Activated T-helper 9 cell treated with anti-CD3 and anti-CD28 coated beads, Interleukin-2, amount 50 U/mL, for 16 hours (primary cell): ENCODE measurements at places on chromosomes 12 and 14.

DNA sequence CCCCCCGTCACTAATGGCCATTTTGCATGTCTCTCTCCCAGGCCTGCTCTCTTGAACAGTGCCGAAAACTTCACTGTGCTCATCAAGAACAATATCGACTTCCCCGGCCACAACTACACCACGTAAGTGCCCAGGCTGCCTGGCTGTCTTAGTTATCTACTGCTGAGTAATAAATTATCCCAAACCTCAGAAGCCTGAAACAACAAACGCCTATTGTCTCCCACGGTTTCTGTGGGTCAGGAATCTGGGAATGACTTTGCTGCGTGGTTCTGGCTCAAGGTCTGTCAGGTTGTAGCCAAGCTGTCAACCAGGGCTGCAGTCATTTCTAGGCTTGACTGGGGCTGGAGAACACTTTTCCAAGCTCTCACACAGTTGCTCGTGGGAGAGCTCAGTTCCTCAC is 32.6 kb downstream of the P2RX7 start:
- no peak for DNase-seq

GRCh38 chr14:95098984-95099599 is 58.2 kb downstream of the DICER1 start:
- no peak for DNase-seq

- no peak for DNase-seq
These were observed 427.5 kb upstream of the MGAT4C start for GRCh38 chr12:86683568-86684304.

GRCh38 chr12:125122668-125123067 is 57.4 kb downstream of the AACS start:
- no peak for DNase-seq

DNA sequence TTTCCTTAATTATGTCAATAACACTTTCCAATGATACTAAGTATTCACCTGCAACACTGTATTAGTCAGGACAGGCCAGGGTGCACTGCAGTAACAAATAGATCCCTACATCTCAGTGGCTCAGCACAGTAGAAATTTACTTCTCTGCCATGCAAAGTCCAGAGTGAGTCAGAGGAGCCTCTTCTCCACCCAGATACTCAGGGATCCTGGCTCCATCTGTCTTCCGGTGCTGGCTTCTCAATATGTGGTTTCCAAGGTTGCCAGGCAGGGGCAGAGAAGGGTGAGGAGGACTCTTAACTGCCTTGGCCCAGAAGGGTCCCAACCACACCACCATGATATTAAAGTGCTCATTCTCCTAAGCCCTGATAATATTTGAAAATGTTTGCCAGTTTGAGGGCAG is 47.8 kb downstream of the ADGRD1 start:
- DNase-seq = no peak

- no peak for DNase-seq
These were observed 7.7 kb upstream of the BCL7A start for GRCh38 chr12:122013791-122014590.

DNA sequence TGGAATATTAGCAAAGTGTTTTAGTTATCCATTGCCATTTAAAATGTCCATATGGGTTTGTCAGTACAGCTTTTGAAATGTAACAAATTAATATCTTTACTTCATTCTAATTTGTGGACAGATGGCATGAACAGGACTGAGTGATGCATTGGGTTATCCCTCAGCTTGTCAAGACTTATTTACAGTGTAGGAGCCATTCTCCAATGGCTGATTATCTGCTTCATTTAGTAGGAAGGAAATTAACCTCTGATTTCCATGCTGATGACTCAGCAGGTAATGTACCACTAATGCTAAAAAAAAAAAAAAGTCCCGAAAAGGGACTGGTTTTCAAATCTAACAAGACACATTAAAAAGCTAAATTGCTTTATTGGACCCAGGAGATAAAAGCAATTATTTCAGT is 1149.0 kb upstream of the USP15 start:
- DNase-seq = no peak

- DNase-seq = no peak
These were observed 259.6 kb downstream of the CCER1 start for GRCh38 chr12:90695415-90695814.

DNA sequence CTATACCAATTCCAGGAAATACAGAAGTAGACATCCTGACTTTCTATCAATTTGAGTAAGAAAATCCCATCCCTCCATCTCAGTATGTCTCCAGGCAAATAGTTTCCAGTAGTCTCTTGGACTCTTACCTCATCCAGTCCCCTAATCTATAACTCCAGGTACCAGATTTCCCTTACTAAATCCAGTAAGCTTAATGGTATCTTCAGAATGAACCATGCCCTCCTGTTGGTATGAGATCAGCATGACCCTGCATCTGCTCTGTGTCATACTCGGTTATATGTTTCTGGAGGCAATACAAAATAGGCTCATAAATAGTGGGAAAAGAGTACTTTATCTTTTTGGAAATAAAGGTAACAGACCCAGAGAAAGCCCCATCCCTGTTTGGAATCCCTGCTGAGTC is 18.4 kb downstream of the PIGH start:
- no peak for DNase-seq

DNA sequence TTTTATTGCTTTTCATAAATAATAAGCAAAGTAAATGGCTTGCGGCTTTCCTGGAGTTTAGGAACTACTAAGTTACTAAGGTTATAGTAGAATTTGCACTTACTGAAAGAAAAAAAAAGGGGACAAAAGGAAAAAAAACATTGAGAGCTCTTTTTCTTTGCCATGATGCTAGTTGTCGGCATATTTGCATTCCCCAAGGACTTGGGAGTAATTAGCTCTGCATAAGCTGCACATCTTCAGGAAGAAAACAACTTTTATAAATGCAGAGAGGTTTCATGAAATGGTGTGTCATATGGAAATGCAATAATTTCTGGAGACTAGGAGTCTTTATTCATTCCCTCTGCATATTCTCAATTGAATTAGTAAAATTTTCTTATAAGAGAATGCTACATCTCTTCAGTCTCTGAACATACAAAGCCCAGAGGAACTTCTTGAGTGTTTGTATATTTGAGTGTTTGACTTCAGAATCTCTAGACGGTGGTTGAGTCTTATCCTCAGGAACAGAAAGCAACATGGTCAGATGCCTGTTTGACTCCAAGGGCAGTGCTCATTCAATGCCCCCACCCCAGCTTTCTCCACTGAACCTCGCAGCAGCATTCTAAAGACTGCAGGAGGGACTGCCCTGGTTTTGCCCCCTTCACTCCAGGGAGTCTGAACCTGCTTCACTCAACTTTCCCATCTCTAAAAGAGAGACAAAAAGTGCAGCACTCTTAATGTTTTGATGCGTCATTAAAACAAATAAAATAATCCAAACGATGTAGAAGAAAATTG is 158.9 kb upstream of the EEA1 start:
- DNase-seq = no peak

GRCh38 chr12:4450551-4451112 is 5.0 kb upstream of the FGF6 start:
- no peak for DNase-seq

DNA sequence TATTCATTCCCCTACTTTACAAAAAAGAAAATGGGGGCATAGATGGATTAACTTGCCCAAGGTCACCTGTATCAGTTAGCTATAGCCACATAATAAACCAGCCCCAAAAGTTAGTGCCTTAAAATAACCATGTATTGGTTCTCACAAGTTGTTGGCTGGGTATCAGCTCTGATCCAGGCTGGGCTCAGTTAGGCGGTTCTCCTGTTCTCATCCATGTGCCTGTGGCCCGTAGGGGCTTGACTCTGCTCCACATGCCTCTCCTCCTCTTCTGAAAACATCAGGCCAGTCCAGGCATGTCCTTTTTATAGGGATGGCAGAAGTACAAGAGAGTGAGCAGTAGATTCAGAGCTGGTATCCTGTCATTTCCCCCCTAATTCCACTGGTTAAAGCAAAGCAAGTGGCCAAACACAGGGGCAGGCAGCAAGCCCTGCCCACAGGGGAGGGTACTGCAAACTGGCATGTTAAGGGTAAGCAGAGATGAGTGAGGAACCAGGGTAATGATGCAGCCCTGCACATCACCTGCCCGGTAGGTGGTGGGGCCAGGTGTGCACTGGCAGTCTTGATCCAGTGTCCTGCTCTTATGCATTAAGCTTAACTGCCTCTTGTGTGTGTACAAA is 47.9 kb upstream of the TUNAR start:
- DNase-seq = no peak

DNA sequence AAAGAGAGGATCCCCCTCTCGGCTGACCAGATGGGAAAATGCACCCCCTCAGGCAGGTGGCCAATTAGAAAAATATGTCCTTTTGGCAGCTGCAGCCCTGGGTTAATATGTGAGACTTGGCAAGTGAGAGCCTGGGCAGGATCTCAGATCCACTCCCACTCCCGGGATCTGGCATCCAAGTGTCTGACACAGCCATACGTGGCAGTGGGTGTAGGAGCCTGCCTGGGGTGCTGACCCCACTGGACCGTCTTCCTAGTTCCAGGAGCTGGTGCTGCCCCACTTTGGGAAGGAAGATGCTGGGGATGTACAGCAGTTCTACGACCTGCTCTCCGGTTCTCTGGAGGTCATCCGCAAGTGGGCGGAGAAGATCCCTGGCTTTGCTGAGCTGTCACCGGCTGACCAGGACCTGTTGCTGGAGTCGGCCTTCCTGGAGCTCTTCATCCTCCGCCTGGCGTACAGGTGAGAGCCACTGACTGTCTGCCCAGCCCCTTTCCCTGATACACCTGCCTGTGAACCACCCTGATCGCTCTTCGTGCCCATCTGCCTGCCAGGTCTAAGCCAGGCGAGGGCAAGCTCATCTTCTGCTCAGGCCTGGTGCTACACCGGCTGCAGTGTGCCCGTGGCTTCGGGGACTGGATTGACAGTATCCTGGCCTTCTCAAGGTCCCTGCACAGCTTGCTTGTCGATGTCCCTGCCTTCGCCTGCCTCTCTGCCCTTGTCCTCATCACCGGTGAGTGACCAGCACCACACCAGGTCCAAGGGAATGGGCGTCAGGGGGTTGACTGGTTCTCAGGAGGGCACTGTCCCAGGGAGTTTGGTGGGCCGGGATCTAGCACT is 5.8 kb downstream of the NR4A1 start:
- no peak for DNase-seq

GRCh38 chr14:70061108-70061507 is 127.6 kb downstream of the SLC8A3 start:
- DNase-seq = no peak

DNA sequence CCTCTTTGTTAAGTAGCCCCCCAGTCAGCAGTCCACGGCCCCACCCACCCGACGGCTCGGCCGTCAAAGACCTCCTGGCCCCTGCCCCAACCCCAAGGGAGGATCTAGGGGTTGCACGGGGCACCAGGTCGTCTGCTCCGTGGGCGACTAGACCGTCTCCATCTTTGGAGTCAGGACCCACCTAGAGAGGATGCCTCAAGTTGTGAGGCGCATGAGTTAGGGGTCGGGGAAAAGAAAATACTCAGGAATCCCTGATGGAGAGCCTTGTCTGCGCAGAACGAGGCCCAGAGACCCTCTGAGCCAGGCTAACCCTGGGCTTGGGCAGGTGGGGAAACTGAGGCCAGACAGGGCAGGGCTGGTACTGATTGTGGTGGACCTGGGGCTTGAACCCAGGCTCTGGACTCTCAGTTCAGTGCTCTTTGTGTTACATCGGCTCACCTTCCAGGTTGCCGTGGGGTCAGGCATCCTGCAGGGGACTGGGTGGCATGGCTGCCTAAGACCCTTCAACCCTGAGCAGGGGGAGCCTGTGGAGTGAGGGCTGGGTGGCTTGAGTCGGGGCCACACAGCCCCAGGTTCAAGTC is 839 bp downstream of the OTUB2 start:
- DNase-seq = no peak

GRCh38 chr12:4366090-4366489 is 13.4 kb downstream of the FGF23 start:
- DNase-seq = no peak

DNA sequence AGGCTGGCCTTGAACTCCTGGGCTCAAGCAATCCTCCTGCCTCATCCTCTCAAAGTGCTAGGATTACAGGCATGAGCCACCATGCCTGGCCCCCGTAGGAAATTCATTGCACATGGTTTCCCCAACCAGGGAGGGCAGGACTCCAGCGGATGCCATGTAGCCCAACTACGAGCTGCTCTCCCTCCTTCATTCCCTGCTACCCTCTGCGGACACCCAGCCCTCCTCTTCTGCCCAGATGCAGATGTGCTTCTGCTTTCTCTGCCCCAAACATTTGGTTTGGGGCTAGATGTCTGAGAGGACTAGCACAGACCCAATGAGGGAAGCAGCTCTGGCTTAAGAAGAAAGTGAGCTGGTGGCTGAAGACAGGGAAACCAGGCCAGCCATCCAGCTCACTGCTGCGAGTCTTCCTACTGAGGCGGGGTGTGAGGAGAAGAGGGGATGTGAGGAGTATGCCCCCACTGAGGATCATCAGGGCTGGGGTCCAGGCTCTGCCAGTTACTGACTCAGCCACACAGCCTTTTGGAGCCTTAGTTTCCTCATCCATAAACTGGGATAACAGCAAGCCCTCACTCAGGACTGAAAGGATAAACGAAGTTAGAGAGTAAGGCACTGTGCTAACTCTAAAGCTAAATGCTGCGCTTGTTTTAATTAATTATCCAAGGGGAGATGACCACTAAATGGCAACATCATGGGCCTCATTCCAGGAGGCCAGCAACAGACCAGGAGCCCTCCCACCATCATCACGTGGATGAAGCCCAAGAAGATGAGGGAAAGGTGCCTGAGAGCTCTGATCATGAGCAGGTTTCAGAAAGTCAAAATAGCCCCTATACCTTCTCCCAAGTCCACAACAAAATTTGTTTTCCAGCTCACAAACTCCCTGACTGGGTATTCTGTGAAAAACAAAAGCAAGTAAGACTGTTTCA is 10.9 kb downstream of the CTDSP2 start:
- no peak for DNase-seq

DNA sequence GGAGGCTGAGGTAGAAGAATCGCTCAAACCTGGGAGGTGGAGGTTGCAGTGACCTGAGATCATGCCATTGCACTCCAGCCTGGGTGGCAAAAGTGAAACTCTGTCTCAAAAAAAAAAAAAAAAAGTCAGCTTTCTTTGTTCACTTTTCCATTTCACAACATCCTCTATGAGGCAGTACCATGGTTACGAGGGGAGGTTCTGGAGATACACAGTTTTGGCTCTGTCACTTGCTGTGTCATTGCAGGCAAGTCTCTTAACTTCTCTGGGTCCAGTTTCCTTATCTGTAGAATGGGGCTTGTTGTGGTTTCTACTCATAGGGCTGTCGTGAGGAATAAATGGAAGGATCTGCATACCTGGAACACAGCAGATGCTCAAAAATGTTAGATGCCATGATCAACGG is 75.6 kb upstream of the SLC24A4 start:
- DNase-seq = no peak

DNA sequence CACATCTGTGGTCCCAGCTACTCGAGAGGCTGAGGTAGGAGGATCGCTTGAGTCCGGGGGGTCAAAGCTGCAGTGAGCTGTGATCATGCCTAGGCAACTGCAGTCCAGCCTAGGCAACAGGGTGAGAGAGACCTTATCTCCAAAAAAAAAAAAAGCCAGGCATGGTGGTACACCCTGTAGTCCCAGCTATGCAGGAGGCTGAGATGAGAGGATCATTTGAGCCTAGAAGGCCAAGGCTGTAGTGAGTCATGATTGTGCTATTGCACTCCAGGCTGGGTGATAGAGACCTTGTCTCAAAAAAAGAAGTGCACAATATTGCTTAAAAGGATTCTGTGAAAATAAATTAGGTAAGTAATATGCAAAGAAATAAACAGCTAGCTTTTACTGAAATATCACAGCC is 17.0 kb downstream of the NAA25 start:
- DNase-seq = no peak
